Type B pancreatic cell (in vitro differentiated cells): ENCODE measurements at places on chromosomes 1 and 21.

- DNase-seq: no peak
Measured at GRCh38 chr1:3453891-3454810, at the start of gene ARHGEF16. Gene ARHGEF16, plus strand, starts transcription at chr1:3454665. Its CDS starts 8,420 bp downstream, at chr1:3463085.

DNA sequence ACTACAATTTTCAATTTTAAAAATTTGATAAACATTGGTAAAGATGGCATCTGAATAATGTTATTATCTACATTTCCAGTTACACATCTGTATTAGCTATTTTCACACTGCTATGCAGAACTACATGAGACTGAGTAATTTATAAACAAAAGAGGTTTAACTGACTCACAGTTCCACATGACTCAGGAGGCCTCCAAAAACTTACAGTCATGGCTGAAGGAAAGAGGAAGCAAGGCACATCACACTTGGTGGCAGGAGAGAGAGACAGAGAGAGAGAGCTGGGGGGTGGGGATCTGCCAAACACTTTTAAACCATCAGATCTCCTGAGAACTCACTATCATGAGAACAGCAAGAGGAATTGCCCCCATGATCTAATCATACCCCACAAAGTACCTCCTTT is 850.0 kb downstream of the LTN1 start:
- DNase-seq: no peak

- no peak for DNase-seq
Measured at GRCh38 chr1:198934901-198935305, 296.1 kb downstream of the PTPRC start.

DNA sequence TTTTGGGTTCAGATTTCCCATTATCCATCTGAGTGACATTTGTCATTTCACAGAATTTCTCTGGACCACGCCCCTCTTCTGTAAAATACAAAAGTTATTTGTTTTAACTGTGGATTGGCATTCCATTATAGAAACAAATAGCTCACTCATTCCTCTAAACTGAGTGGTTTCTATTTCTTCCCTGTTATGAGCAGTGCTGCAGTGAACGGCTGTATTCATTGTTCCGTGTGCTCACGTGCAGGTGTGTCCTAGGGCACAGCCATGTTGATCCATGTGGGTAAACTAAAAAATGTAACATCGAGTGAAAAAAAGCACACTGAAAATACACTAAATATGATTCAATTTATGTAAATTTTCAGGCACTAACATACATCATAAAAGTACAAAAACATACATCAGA is 27.0 kb upstream of the IL12RB2 start:
- DNase-seq: no peak

GRCh38 chr1:3683992-3684391 is 31.7 kb downstream of the TP73 start:
- DNase-seq: no peak

- no peak for DNase-seq
Measured at GRCh38 chr1:201718346-201719202, 110.4 kb upstream of the IPO9 start.

- DNase-seq: no peak
Measured at GRCh38 chr1:48760857-48761256, 15.8 kb downstream of the BEND5 start.

DNA sequence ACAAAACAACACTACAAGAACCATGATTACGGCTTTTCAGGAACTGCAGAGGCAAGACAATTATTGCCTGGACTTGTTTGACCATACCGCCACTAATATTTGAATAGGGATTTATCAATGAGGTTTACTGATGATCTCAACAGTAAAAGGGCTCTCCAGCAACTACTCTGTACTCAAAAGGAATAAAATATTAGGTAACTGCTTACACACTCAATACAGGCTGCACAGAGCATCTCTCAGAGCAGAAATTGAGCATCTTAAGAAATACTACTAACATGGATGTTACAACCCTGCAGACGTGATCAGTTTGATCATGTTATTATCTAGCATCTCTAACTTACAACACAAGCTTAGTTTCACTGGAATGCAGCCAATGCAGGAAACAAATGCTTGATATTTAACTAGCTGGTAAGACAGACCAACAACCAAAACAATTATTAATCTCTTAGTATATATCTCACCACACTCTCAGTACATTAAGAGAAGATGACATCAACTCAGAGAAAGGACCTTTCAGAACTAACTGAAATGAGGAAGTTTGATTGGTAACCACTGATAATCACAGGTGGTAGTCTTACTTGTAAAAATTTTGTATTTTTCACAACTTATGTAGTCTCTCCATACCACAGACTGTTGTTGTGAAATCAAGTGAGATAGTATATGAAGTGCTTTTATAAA is 52.2 kb downstream of the PUM1 start:
- DNase-seq: no peak

GRCh38 chr1:21337928-21338572 is 47.8 kb upstream of the ECE1 start:
- DNase-seq: no peak

DNA sequence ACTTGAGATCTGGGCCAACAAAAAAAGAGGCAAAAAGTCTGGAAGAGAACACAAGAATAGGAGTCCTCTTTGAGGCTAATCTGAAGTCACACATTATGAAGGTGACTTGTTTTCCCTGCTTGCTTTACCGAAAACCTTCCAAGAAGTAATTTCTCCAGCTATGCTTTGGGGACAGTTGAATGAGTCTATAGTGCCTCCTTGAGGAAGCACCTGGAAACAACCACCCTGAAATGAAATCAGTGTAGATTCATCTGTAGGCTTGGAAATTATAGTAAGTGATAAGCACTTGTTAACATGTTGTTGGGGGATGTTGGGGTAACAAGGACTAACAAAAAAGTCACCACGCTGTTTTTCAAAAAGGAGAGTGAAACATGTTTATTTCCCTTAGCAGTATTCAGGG is 23.4 kb upstream of the RPTN start:
- no peak for DNase-seq

DNA sequence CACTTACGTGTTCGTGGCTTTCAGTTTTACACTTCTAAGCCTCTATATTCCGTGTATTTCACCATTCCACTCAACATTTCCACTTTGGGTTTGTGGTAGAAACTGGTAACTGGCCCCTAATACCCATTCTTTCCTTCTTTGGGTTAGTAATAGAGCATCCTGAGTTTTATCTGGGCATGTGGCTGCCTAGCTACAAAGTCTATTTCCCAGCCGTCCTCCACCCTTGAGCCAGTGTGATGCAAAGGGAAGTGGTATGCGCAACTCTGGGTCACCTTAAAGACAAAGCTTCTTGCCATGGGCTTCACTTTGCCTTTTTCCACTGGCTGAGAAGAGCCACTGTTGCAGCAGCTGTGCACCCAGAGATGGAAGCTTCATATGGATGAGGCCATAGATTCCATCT is 73.9 kb downstream of the LAMC2 start:
- no peak for DNase-seq

DNA sequence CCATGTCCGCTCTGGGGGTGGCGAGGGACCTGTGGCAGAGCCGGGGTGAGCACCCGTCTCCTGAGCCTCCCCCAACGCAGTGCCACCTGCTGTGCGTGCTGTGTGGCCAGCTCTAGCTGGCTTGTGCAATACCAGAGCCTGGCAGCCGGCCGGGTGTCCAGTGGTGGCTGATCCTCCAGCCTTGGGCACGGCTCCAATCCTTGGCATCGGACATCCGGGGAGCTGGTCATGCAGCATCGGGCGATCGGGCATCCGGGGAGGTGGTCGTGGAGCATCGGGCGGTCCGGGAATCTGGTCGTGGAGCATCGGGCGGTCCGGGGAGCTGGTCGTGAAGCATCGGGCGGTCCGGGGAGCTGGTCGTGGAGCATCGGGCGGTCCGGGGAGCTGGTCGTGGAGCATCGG is 8.1 kb downstream of the SLX9 start:
- no peak for DNase-seq

DNA sequence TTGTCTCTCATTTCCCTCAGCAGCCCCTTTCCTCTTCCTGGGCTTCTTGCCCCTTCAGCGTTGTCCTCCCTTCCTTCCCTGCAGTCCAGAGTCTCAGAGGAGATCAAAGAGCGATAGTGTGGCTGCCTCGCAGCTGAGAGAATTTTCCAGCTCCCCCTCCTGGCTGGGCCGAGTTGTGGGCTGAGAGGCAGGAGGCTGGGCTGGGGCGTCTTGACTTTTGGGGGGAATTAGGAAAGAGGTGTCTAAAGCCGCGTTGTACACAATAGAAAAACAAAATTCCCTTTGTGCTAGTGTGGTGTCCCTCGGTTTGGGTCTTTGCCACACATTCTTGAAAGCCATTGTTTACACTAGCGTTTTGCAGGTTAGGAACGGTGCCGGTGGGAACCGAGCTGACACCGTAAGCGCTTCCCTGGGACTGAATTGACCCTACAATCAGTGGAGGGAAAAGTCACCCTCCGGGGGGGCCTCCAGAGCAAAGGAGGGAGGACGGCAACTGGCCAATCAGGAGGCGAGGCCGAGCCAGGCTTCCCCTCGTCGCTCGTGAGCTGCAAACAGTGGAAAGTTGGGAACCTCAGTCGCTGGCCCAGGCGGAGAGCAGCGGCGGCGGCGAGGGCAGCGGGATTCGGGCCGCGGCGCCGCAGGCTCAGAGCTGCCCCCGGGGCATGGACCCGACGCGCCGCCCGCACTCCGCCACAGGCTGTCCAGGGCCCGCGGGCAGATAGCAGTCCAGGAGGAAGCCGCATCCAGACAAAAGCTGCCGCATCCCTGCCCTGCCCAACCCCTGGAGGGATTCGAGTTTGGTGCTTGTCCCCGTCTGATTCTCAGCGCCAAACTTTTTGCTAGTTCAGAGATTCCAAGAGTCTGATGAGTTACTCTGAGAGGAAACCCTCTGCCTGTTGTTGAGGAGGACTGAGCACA is at the start of gene HMCN1:
HMCN1 (plus strand) TSS at position 574 of the 918 bp plus-strand sequence. CDS start 389 bp downstream, outside the sequence.
- DNase-seq: peak; percentile 71

GRCh38 chr1:2564815-2565374 is 8.7 kb downstream of the TNFRSF14 start:
- DNase-seq: no peak

- DNase-seq: no peak
Measured at GRCh38 chr1:86487131-86487810, 18.5 kb downstream of the CLCA1 start.

DNA sequence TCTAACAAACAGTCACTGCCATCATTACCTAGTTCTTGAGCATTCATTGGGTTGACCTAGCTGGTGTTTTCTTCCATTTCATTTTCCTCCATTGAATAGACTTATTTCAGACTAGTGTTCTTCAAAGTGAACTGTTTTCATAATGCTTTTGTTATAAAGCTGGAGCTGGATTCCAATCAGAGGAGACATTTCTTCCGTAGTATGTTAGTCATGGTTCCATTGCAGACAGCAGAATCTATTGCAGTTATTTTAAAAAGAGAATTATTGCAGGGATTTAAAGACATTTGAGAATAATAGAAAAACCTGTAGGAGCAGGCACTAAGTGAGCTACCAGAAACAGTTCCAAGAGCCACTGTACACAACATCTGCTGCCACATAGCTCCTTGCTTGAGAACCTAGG is 50.0 kb downstream of the HHAT start:
- no peak for DNase-seq

GRCh38 chr1:193221651-193222050 is 35.2 kb upstream of the B3GALT2 start:
- no peak for DNase-seq

DNA sequence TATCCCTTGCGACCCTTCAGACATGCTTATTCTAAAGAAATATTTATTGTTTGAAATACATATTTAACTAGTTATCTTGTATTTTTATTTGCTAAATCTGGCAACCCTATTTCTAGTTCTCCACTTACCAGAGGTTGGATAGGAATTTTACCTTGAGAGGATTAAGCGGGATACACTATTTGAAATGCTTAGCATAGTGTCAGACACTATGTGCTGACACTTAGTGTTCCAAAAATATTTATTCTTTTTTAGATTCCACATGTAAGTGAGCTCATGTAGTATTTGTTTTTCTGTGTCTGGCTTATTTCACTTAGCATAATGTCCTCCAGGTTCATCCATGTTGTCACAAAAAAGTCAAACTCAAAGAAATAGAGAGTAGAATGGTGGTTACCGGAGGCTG is 78.7 kb downstream of the NTMT2 start:
- DNase-seq: no peak

- no peak for DNase-seq
Measured at GRCh38 chr1:208584167-208584755, 340.1 kb upstream of the PLXNA2 start.

DNA sequence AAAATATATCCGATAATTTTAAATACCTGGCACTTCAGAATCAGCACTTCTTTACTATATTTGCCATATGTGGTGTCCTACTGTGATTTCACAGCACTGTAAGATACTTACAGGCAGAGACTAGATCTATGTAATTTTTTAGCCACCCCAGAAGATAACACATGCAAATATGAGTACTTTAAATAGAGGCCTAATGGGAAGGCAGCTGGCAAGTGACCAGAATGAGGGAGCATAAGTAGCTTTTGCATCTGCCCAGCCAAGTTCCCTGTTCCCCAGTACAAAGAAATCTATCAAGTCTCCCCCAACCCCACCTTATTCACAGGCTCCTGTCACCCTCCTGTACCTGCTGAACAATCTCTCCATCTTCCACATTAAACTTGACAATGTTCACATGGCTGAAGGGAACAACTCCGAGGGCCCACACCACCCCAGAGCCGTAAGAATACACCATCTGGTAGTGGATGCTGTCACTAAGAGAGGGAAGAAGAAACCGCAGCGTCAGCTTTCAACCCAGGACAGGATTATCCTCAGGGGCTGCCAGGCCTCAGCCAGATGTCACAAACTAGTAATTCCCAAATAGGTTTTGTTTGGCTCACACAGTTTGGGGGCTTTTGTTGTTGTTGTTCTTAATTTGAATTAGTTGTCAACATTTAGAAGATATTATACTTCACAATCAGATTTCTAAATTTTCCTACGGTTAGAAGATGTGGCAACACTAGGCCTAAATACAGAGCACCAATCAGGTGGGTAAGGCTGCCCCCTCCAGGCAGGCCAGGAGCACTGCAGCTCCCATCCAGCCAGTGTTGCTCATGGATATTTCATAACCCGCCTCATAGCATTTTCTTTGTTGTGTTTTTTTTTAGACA is 10.4 kb downstream of the EMC1 start:
- no peak for DNase-seq

DNA sequence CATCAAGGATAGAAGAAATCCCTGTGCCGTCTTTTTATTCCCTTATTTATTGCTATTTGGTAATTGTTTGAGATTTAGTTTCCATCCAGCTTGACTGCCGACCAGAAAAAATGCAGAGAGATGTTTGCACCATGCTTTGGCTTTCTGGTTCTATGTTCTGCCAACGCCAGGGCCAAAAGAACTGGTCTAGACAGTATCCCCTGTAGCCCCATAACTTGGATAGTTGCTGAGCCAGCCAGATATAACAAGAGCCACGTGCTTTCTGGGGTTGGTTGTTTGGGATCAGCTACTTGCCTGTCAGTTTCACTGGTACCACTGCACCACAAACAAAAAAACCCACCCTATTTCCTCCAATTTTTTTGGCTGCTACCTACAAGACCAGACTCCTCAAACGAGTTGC is 99.0 kb downstream of the TGFB2 start:
- DNase-seq: no peak
